Suppressor macrophage treated with lipopolysaccharide for 1 hour (primary cell): ENCODE measurements at places on chromosomes 12 and 14.
A peak's percentile ranks its signal among the peaks of the same experiment; 100 is the strongest.

- DNase-seq, result no peak
These were observed 183.7 kb downstream of the DACT1 start for GRCh38 chr14:58821421-58821820.

DNA sequence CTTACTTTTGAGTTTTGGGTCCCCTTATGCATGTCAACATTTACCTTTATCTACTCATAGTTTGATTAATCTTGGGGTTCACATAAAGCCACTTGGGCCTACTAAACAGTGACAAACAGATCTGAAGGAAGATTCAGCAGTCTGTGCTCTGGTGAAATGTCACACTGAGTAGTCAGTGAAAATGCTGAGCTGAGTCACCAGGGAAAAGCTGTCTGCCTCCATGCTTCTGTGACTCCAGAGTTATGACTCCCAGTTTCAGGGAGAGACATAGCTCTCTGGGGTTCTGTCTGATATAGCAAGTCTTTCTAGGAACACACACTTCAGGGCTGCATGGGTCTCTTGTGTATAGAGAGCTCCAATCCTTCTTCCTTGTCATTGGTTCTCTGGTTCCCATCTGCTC, 406.3 kb upstream of the FAR2 start:
- no peak for DNase-seq

- no peak for DNase-seq
These were observed 8.0 kb upstream of the KRT8 start for GRCh38 chr12:52912711-52913430.

DNA sequence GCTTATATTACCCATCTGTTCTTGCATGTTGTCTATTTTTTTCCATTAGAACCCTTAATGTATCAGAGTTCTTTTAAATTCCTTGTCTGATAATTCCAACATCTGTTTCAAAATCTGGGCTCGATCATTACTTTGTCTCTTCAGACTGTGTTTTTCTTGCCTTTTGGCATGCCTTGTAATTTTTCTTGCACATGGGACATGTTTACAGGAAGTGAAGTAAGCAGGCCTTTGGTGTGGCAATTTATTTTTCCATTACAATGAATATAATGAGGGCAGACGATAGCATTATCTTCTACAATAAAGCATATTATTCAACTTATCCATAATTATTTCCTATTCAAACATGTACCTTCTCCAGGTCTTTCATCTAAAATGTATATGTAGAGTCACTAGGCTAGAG, 48.3 kb downstream of the STXBP6 start:
- no peak for DNase-seq

GRCh38 chr14:81172881-81173280, 47.9 kb downstream of the GTF2A1 start:
- no peak for DNase-seq

DNA sequence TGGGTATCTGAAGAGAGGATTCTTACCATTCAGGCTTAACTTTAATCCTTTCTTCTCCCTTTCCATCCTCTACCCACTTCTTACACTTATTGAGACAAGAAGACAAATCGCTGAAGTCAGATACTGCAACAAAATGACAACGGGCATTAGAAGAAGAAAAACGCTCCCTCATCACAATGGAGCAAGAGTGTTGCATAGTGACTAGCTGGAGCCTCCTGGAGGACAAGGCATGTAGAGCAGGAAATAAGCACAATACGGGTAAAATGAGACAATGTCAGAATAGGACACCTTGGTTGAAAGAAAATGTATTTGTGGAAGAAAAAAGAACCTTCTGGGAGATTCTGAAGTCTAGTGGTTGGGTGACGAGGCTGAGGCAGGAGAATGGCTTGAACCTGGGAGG, 501.0 kb downstream of the RERGL start:
- DNase-seq, result no peak

- DNase-seq, result no peak
These were observed 9.4 kb downstream of the IGF1 start for GRCh38 chr12:102470945-102471344.

GRCh38 chr12:21566223-21566906, 38.3 kb downstream of the GYS2 start:
- DNase-seq, result no peak

- no peak for DNase-seq
These were observed 114.4 kb upstream of the OVCH1 start for GRCh38 chr12:29611906-29612305.

GRCh38 chr12:5921966-5922899, 22.8 kb downstream of the ANO2 start:
- no peak for DNase-seq

GRCh38 chr14:93937519-93937918, 10.4 kb downstream of the FAM181A start:
- no peak for DNase-seq

GRCh38 chr14:58537004-58537403, 100.8 kb upstream of the DACT1 start:
- no peak for DNase-seq

GRCh38 chr12:53042607-53043454, 7.0 kb upstream of the TNS2 start:
- no peak for DNase-seq

DNA sequence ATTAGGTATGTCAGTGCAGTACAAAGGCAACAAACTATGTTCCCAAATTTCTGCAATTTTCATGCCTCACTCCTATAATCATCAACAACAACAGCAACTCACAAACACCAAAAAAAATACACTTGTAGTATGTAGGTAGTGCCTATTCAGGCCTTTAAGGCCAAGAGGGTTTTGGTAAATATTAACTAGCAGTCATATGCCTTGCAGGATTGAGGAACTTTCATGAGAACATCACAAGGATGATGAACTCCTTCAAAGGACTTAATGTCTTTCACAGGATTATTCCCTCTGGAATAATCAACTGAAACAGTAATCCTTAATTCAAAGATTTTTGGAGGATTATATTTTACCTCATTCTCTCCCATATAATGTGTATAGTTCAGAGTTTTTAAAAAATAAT, 293.8 kb downstream of the NOVA1 start:
- DNase-seq, result no peak

GRCh38 chr12:68406911-68407310, 74.7 kb upstream of the MDM1 start:
- DNase-seq, result peak; percentile 16

GRCh38 chr12:116194935-116195431, 82.5 kb downstream of the MED13L start:
- no peak for DNase-seq

DNA sequence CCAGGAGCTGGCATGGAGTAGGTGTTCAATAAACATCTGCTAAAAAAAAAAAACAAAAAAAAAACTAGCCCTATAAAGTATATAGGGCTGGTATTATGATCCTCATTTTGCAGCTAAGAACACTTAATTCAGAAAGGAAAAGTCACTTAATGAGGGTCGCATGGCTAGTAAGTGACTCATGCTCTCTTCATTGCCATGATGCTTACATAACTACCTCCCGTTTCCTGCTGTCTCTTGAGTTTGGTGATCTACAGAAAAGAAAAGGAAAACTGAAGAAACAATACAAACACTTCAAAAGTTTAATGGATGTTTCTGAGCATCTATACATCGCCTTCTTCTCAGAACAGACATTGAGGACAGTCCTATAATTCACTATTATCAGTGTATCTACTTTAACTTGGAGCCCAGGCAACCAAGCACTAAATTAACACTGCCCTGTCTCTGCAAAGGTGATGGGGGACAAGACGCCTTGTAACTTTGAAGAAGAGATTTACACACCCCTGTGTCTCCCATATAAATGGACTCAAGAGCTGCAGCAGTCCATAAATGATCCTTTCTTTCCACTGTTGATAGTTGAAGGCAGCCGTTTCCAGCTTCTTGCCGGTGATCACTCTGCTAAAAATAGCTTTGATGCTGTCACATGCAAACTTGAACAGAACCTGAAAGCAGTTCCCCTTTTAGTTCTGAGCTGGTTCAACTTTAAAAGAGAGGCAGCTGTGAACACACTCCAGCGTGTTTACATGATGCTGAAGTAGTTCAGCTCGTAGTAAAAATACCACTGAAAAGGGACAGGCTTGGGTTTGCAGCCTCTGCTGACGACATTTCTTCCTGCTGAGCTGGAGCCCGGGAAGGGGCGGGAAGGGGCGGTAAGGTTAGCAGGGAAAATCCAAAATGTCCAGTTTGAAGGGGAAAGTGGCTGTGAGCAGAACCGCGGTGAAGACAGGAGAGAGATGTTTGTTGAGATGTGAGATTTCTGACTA, 113.3 kb downstream of the FOXN3 start:
- peak; percentile 81 for DNase-seq

DNA sequence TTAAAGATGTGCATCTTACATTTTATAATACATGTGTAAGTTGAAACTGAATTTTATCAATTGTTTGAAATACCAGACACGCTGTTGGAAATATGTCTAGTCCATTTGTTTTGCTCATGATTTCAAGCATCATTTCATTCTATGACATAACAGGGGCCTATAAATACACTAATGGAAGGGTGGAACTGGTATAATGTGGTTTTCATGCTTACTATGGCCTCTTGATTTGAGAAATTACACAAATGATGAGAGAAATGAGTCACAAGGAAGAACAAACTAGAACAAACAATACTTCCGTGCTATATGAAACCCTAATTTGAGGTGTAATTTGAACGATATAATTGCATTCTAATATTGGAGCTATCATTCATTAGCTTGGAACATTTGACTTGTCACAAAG, 663.4 kb downstream of the SLC16A7 start:
- no peak for DNase-seq

- DNase-seq, result no peak
These were observed 14.1 kb downstream of the FBXW8 start for GRCh38 chr12:116924558-116925453.

- DNase-seq, result no peak
These were observed 55.3 kb upstream of the TMCC3 start for GRCh38 chr12:94705676-94706075.

GRCh38 chr12:86903159-86903558, 647.0 kb upstream of the MGAT4C start:
- DNase-seq, result no peak

DNA sequence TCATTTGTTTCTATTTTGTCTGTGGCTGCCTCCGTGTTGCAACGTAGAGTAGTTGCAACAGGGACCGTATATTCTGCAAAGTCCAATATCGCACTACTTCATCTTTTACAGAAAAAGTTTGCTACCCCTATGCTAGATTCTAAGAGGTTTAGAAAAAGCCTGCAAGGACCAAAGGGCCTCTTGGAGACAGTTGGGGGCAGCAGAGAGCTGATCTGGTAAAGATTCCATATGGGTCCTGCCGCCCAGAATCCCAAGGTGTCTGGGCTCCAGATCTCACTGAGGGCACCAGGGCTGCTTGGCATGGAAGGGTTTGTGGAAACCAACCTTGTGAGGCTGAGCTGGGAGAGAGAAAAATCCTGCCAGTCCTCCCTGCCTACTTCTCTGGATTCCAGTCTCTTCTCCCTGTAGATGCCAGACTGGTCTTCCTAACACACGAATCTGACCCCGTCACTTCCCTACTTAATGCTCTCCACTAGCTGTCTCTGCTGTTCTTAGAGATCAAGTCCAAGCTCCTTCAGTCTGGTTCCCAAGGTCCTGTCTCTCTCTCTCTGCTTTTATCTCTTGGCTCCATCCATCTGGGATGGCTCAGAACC, 74.6 kb downstream of the GLRX5 start:
- DNase-seq, result peak; percentile 54

- DNase-seq, result peak; percentile 57
These were observed 259.5 kb upstream of the E2F7 start for GRCh38 chr12:77324763-77325468.

GRCh38 chr12:8596561-8596960, 16.1 kb downstream of the AICDA start:
- DNase-seq, result no peak

DNA sequence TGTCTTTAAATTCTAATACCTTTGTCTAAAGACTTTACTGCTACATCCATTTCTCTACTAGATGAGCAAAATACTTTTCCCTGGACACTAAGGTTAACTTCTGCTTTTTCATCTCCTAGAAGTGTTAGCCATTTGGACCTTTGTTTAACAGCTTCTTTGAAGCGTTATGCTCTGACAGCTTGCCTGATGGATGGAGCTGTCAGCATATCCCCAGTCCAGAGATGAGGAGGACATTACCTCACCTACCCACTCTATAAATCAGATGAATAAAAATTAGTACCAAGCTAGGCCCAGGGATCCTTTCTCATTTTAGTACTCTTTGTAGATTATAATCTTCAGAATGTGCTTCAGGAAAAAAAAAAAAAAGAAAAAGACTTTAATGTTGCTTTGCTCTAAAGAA, 222.7 kb downstream of the PELI2 start:
- no peak for DNase-seq

- DNase-seq, result no peak
These were observed 96.9 kb downstream of the SLC15A4 start for GRCh38 chr12:128726886-128727285.

GRCh38 chr12:88501972-88502938, 78.0 kb downstream of the KITLG start:
- no peak for DNase-seq

DNA sequence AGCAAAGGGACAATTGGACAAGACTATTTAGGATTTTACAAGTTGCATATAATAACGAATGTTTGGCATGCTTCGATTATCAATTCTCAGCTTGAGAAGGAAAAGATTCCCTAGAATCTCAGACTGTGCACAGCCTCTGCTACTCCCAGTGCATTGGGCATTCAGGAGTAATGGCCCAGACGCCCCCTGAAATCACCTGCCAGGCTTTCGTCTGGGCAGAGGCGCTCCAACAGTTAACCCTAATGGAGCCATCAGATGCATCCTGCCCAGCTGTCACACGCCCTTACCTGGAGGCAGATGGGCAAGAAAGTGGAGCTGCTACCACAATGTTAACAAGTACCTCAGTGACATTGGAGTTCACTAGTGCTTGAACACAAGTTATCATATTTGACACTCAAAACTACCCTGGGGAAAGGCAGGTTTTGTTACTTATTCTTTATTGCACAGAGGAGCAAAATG, 927 bp upstream of the LRP6 start:
- DNase-seq, result no peak

- no peak for DNase-seq
These were observed 28.3 kb downstream of the KCTD10 start for GRCh38 chr12:109448707-109449390.

- DNase-seq, result peak; percentile 28
These were observed 30.4 kb upstream of the PLEKHG6 start for GRCh38 chr12:6280053-6280469.

DNA sequence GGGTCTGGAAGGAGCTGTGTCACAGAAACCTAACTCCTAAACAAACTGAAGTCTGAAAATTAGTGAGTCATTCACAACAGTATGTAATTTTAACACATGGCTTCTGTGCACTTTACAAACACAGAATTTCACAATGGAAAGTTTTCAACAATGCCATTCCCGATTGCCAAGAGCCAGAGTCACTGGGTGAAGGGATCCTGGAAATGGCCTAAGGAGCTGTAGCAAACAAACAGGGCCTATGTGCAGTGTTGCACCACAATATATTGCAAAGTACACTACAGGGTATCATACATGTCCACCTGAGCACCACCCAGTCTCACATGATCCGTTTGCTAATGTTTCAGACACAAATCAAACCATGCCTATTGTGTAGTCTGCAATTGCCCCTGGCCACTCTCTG, 184.7 kb upstream of the OTX2 start:
- DNase-seq, result no peak
